GM19239 (cell line): ENCODE measurements at places on chromosomes 11 and 22.

DNA sequence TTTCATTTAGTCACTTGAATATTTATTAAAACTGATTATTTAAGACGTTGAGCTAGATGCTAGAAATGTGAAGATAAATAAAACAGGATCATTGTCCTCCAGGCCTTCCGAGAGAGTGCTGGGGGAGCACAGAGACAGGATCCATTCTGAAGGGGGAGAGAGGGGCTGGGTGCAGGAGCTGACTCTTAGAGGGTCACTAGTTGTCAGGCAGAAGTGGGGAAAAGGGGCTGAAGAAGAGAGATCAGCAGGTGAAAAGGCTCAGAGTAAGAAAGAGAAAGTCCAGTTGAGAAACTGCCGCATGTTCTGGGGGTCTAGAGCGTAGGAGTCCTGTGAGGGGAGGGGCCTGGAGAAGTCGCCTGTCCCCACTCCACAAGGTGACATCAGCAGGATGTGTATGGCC lies 206.2 kb upstream of the SNX19 start:
- no peak for DNase-seq

GRCh38 chr11:78149646-78150045 lies 10.2 kb upstream of the ALG8 start:
- no peak for DNase-seq

GRCh38 chr22:19516378-19517170 lies 7.6 kb downstream of the CLDN5 start:
- no peak for DNase-seq

DNA sequence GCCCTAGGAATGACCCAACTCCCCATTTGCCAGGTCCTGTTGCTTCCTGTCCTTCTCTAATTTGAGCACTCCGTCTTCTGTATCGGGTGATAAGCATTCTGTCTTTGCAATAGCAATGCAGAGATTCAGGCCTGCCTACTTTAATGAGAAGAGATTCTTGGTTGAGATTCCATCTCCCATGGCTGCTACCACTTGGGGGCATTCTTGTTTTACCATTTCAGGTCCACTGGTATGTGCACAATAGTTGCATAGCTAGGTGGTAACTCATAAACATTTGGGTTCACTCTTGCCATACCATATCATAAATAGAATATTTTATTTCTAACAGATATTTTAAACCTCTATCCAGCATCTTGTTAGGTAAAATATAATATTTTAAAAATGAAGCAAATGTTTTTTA lies 34.4 kb upstream of the CALCB start:
- DNase-seq, result no peak

DNA sequence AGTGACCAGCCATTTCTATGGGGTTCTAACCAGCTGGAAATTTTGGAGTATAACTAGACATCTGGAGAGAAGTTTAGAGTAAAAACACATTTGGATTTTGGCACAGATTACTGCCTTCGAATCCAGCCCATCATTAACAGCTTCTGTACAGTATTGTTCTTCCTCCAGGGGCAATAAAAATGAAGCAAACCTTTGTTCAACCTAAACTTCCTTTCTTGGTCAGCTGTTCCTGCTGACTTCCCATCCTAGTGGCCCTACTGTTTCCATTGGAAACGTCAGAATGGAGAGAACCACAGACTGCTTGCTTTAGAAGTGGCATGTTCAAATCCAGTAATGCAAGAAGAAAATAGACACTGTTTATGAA lies 203.7 kb upstream of the MTMR2 start:
- DNase-seq, result no peak

- DNase-seq, result no peak
Observed at GRCh38 chr22:47328550-47329243, 566.2 kb downstream of the TBC1D22A start.

DNA sequence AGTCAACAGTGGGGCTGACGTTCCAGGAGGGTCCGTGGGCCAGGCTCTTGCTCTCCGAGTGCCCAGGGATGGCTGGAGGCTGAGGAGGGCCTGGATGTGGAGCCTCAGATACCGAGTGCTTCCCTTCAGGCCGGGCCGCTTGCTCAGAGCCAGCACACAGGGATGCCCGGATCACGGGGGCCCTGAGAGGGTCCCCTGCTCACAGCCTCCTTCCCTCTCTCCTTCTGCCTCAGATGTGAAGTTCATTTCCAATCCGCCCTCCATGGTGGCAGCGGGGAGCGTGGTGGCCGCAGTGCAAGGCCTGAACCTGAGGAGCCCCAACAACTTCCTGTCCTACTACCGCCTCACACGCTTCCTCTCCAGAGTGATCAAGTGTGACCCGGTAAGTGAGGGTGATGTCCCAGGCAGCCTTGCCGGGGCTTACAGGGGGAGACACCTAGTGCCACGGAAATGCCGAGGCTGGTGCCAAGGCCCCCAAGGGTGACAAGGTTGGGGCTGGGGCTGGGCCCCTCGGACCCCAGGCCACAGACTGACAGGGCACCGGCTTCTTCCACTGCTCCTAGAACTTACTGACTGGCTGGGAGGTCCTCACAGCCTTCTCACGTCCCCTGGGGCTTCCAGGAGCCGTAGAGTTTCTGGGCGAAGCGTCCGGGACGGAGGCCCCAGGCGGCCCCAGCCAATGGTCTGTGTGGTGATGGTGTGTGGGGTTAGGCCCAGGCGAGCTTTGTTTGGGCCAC lies 7.0 kb downstream of the CCND1 start:
- DNase-seq, result peak; percentile 52
